Naive thymus-derived CD4-positive, alpha-beta T cell (primary cell): ENCODE measurements at places on chromosomes 4 and X. TPM values are rescaled to one million over a fixed set of nuclear protein-coding genes. Genes with fewer than 3 reads are reported as not detected.

GRCh38 chr4:98802770-98803198, 126.1 kb downstream of the EIF4E start:
- H3K27ac ChIP-seq, result no peak overlapping the region
- no peak overlapping the region for H3K4me3 ChIP-seq
- H3K36me3 ChIP-seq, result no peaks in the 10 kb centered on the region
- H3K4me1 ChIP-seq, result no peaks in the 10 kb centered on the region
- no peaks in the 10 kb centered on the region for H3K27me3 ChIP-seq
- no peak for DNase-seq

DNA sequence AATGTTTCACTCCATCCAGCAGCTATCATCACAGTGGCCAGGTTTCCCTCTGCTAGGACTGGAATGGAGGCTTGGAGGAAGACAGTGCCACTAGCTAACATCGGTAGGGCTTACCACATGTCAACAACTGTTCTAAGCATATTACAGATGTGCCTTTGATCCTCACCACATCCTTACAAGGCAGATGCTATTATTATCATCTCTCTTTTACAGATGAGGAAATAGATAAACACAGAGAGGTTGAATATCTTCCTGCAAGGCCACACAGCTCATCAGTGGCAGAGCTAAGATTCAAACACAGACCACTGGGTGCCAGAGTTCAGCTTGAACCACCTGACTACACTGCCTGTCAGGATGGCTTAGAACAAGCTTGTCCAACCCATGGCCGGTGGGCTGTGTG, 47.4 kb downstream of the MAMLD1 start:
- no peaks in the 10 kb centered on the region for H3K27me3 ChIP-seq
- DNase-seq, result peak; percentile 34
- no peak overlapping the region for H3K27ac ChIP-seq
- H3K36me3 ChIP-seq, result no peaks in the 10 kb centered on the region

DNA sequence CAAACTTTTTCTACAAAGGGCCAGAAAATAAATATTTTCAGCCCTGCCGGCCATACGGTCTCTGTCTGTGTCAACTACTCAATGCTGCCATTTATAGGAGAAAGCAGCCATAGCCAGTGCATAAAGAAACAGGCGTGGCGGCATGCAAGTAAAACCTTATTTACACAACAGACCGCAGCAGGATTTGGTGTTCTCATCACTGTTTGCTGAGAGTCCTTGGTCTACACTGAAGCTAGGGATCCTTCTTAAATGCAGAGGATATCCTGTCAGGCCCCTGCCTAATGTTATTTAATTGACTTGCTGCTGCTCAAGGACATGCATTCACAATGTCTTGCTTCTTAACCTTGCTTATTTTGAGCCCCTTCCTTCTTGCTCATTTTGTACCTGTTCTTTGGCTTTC, 54.7 kb downstream of the CPE start:
- no peak overlapping the region for H3K4me3 ChIP-seq
- no peak overlapping the region for H3K27ac ChIP-seq
- DNase-seq, result no peak
- H3K27me3 ChIP-seq, result peaks cover 1% of the 10 kb centered on the region

GRCh38 chrX:65581661-65582339, 47.2 kb upstream of the LAS1L start:
- no peaks in the 10 kb centered on the region for H3K27me3 ChIP-seq
- H3K4me1 ChIP-seq, result peaks cover 5% of the 10 kb centered on the region
- no peak for DNase-seq
- H3K27ac ChIP-seq, result no peak overlapping the region
- H3K36me3 ChIP-seq, result no peaks in the 10 kb centered on the region

- no peaks in the 10 kb centered on the region for H3K4me1 ChIP-seq
- H3K36me3 ChIP-seq, result no peaks in the 10 kb centered on the region
- DNase-seq, result no peak
- no peak overlapping the region for H3K27ac ChIP-seq
- H3K27me3 ChIP-seq, result no peaks in the 10 kb centered on the region
Observed at GRCh38 chr4:147833254-147833653, 101.4 kb downstream of the ARHGAP10 start.

GRCh38 chr4:55545151-55545550, 1.6 kb downstream of the CLOCK start:
- H3K27ac ChIP-seq, result peak overlapping the region; percentile 84
- H3K4me3 ChIP-seq, result peak overlapping the region; percentile 68
- peaks cover 5% of the 10 kb centered on the region for H3K4me1 ChIP-seq
- no peaks in the 10 kb centered on the region for H3K27me3 ChIP-seq
- DNase-seq, result no peak

DNA sequence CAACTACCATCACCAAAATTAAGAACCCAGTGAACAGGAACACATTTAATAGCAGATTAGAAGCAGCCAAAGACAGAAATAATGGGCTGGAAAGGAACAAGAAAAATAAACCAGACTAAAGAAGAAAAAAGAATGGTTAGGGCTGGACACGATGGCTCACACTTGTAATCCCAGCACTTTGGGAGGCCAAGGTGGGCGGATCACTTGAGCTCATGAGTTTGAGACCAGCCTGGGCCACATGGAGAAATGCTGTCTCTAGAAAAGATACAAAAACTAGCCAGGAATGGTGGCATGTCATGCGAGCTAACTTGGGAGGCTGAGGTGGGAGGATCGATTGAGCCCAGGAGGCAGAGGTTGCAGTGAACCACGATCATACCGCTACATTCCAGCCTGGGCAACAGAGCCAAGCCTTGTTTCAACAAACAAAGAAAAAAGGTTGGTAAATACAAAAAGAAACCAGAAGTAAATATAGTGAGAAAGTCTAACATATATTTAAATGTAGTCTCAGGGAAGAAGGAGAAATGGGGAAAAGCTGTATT, 102.0 kb downstream of the AFAP1 start:
- H3K27ac ChIP-seq, result no peak overlapping the region
- no peak overlapping the region for H3K4me3 ChIP-seq
- H3K27me3 ChIP-seq, result no peaks in the 10 kb centered on the region
- no peaks in the 10 kb centered on the region for H3K4me1 ChIP-seq
- H3K36me3 ChIP-seq, result no peaks in the 10 kb centered on the region

DNA sequence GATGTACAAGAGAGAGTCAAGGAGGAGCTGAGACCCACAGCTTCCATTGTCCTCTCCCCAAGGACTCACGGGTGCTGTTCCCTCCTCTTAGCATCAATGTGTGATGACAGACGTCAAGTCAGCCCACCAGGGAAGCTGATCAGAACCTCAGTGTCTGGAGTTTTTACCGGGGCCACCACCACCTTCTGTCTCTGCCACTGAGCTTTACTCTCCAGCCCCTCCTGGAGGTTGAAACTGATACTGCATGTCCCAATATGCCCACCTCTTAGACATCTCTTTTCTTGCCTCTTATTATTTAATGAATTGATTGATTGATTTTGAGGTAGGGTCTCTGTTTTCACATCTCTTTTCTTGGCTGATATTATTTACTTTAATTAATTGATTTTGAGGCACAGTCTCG, 10.3 kb upstream of the AKAP17A start:
- no peak overlapping the region for H3K4me3 ChIP-seq
- H3K27me3 ChIP-seq, result no peaks in the 10 kb centered on the region

DNA sequence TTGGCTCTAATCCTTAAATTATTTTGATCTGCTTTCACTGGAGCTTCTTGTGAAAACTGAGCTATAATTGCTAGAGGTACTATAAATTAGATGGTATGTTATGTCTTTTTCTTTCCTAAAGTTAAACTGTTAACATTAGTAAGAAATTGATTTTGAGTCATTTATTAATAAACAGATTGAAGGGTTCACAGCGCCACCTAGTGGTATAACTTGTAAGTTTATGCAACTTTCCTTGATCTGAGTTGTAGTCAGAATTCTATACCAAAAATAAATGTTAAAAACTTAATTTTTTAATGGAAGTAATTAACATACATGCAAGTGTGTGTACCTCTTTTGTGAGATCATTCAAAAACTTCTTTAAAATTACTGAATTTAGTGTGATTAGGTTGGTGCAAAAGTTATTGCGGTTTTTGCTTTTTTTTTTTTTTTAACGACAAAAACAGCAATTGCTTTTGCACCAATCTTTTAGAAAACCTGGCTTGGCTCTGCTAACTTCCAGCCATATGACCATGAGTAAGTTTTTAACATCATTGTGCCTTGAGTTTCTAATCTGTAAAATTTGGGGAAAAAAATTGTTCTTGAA, 151.5 kb downstream of the CENPC start:
- H3K27ac ChIP-seq, result no peak overlapping the region
- H3K4me1 ChIP-seq, result no peaks in the 10 kb centered on the region
- DNase-seq, result peak; percentile 29
- H3K27me3 ChIP-seq, result no peaks in the 10 kb centered on the region

DNA sequence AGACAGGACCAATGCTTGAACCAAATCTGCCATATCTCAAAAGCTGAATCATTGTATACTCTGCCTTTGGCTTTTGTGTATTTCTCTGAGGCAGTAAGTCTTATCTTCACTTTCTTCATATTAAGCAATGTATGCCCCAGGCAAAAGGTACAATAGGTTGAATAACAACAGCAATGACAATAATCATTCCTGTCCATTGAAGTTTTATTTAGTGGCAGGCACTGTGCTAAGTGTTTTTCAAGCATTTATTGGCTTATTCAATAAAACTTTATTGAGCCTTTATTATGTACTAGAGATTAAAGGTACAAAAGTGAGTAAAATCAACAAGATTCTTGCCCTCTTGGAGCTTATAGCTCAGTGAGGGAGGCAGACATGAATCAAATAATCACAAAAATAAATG, 8.2 kb upstream of the CASK start:
- no peak overlapping the region for H3K27ac ChIP-seq
- no peaks in the 10 kb centered on the region for H3K4me1 ChIP-seq
- H3K36me3 ChIP-seq, result no peaks in the 10 kb centered on the region
- H3K4me3 ChIP-seq, result no peak overlapping the region
- no peaks in the 10 kb centered on the region for H3K27me3 ChIP-seq

DNA sequence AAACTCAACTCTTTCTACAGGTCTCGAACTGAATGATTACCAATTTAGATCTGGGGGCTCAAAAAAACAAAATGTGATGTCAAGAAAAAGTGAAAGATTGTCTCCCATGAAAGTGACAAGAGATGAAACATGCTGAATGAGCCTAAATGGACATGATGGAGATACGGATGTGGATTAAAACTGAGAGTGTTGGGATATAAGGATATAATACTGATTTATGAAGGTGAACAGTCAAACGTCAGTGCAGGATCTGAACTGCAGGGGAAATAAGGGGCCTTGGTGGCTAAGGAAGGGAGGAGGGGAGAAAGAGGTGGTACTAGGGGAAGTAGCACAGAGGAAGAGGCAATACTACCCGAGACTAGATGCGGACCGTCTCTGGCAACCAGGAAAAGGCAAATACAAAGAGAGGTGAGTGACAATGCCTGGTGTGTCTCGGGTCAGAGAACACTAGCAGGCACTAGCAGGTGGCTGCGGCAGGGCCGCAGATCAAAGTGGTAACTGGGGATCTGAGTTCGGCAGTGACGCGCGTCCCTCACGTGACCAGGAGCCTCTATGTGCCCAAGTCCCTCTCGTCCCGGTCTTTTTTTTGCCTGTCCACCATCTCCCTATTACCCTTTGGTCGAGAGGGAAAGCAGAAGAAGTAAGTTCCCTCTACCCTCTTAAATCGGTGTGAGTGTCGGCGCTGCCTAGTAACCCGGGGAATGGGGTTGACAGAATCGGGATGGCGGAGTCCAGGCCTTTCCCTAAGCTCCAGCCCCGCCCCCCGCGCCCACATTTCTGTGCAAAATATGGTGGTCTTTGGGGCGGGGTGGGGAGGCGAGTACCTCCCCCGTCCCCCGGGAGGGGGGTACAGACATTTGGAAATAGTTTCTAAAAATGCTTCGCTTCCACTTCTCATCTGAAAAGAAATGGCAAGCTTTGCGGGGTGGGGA, at the start of gene TCEAL1:
Gene TCEAL1 (plus strand): TSS at position 590 of the 932 bp plus-strand sequence. CDS start 942 bp downstream, outside the sequence.
- no peaks in the 10 kb centered on the region for H3K27me3 ChIP-seq
- peak; percentile 17 for DNase-seq
- no peaks in the 10 kb centered on the region for H3K4me1 ChIP-seq
- peak within 1 kb of the TSS; percentile 71 for H3K4me3 ChIP-seq

GRCh38 chr4:102842367-102842766, 15.0 kb upstream of the UBE2D3 start:
- no peak for DNase-seq
- H3K4me1 ChIP-seq, result no peaks in the 10 kb centered on the region
- no peak overlapping the region for H3K4me3 ChIP-seq
- no peaks in the 10 kb centered on the region for H3K27me3 ChIP-seq

- no peak overlapping the region for H3K4me3 ChIP-seq
- no peaks in the 10 kb centered on the region for H3K4me1 ChIP-seq
- H3K27me3 ChIP-seq, result no peaks in the 10 kb centered on the region
- DNase-seq, result no peak
- H3K27ac ChIP-seq, result no peak overlapping the region
- peaks cover 7% of the 10 kb centered on the region for H3K36me3 ChIP-seq
Observed at GRCh38 chr4:87050596-87050995, 115.8 kb downstream of the AFF1 start.

GRCh38 chrX:153465691-153466380, 4.5 kb downstream of the HAUS7 start:
- DNase-seq, result no peak
- H3K4me1 ChIP-seq, result no peaks in the 10 kb centered on the region
- H3K27ac ChIP-seq, result no peak overlapping the region
- no peaks in the 10 kb centered on the region for H3K27me3 ChIP-seq
- no peak overlapping the region for H3K4me3 ChIP-seq

DNA sequence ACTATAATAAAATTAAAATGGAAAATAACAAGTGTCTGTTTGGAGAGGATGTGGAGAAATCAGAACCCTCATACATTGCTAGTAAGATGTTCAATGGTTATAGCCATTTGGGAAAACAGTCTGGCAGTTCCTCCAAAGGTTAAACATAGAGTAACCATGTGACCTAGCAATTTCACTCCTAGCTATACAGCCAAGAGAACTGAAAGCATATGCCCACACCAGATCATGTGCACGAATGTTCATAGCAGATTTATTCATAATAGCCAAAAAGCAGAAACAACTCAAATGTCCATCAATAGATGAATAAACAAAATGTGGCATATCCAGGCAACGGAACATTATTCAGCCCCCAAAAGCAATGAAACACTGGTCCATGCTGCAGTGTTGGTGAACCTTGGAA, 9.4 kb upstream of the CCNQ start:
- H3K27ac ChIP-seq, result no peak overlapping the region
- DNase-seq, result no peak
- H3K4me3 ChIP-seq, result no peak overlapping the region
- H3K27me3 ChIP-seq, result no peaks in the 10 kb centered on the region

DNA sequence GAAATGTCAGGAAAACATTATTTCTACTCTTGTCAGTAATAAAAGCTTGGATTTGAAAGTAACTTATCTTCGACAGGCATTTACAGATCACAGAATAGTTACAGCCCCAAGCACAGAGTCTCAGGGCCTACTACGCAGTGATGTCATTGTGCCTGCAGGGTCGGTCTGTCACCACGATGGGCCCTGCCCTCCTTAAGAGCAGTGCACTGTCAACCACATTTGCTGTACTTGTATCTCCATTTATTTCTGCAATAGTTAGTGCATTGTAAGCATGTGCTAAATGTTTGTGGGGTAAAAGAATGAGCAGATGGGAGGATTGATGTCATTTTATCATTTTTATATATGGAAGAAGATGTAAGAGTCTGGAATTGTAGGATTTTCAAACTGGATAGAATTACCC, 13.6 kb upstream of the CCKAR start:
- H3K4me3 ChIP-seq, result no peak overlapping the region
- H3K36me3 ChIP-seq, result no peaks in the 10 kb centered on the region
- no peak for DNase-seq
- no peaks in the 10 kb centered on the region for H3K27me3 ChIP-seq

PPEF2 gene
- total RNA-seq, result 0.07 and 0.25 TPM in 2 replicates

GJB1 gene
- total RNA-seq, result not detected

EREG gene
- not detected in 2 replicates for total RNA-seq

PI4K2B gene
- total RNA-seq, result 10.7 TPM

GAGE12E gene
- not detected for total RNA-seq

AFP gene
- total RNA-seq, result not detected

CXorf51B gene
- total RNA-seq, result not detected

SMIM10L2A gene
- total RNA-seq, result 1.3 and 1.4 TPM in 2 replicates

NLGN3 gene
- 2.9 TPM for total RNA-seq

OGT gene
- 424 TPM for total RNA-seq

PAGE2 gene
- total RNA-seq, result not detected in 2 replicates
